ENCODE measurements at places on chromosomes 2 and 18.

DNA sequence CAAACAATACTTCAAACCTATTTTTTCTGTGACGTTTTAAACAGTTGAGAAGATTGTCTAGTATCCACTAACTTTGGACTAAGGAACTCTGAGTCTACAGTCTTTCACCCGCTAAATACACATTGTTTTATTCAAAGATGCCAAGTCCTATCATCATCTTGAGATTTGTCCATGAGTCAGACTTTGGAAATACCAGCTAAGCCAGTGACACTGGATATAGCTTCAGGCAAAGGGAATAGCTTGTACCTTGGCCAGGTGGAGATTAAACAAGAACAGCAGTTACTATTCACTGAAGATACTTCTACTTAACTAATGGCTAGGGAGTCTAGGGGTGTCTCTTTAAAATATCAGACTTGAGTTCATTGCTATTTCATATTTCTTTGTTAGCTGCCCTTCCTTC is 137.5 kb downstream of the COMMD1 start:
- H3K4me1 ChIP-seq = peaks cover 30% of the 10 kb centered on the region
- no peak overlapping the region for H3K27ac ChIP-seq
- H3K27me3 ChIP-seq = no peaks in the 10 kb centered on the region
- H3K36me3 ChIP-seq = peaks cover 10% of the 10 kb centered on the region
- no peak for DNase-seq

- no peak for DNase-seq
- no peaks in the 10 kb centered on the region for H3K36me3 ChIP-seq
- H3K4me1 ChIP-seq = no peaks in the 10 kb centered on the region
- H3K27me3 ChIP-seq = no peaks in the 10 kb centered on the region
Observed at GRCh38 chr18:28571929-28572328, 395.0 kb upstream of the CDH2 start.

GRCh38 chr2:24477229-24477628 is 13.8 kb upstream of the NCOA1 start:
- no peak overlapping the region for H3K27ac ChIP-seq
- no peak for DNase-seq
- no peaks in the 10 kb centered on the region for H3K36me3 ChIP-seq
- H3K4me3 ChIP-seq = no peak overlapping the region

- DNase-seq = no peak
- peaks cover 3% of the 10 kb centered on the region for H3K27me3 ChIP-seq
- no peaks in the 10 kb centered on the region for H3K36me3 ChIP-seq
- H3K4me3 ChIP-seq = no peak overlapping the region
Observed at GRCh38 chr2:58973811-58974281, 732.7 kb upstream of the FANCL start.

DNA sequence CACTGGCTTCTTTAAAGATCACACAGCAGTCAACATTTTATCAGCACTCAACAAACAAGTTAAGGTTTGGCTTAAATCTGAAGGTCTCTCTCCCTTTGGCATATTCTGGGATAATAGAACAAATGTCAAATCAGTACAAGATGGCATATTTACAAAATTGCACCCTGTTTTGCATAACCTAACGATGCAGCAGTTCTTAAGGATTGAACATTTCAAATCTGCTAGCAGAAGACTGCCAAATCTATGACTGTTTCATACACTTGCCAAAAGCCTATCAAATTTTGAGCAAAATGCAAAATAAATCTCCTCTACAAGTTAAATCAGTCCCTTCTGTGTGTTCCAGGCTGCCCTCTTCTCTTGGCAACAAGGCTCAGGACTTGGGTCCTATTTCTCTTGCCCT is 73.6 kb downstream of the DPP4 start:
- no peaks in the 10 kb centered on the region for H3K27me3 ChIP-seq
- no peak overlapping the region for H3K4me3 ChIP-seq
- peaks cover 13% of the 10 kb centered on the region for H3K4me1 ChIP-seq
- H3K36me3 ChIP-seq = peaks cover 13% of the 10 kb centered on the region
- H3K27ac ChIP-seq = no peak overlapping the region

DNA sequence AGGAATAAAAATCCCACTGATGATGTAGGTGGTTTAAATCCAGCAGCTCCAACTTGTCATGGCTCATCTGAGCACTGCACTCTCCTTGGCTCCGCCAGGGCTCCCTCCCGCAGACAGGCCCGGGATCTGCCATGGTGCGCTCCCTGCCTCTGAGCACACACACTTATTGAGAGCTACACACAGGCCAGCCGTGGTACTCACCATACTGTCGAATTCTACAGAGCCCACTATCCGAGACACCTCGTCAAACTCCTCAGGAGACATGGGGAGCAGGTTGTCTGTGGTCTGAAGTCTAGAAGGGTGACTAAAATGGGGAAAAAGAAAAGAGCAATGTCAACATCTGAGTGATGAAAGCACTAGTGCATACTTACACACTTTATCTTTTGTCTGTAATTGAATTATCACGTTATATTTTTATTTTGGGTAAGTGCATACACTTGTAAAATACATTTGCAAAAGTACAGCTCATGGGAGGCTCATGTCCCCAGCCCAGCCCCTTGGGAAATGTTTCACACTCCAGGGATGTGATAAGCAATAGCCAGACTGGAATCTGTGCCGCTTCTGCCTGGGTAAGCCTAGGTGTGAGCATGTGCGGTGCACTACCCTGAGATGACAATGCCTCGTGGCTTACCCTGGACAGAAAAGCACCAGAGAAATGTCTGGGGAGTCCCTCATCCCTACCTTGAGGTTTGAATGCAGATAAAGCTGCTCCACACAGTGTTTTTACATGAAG is 39.2 kb downstream of the STAT1 start:
- H3K4me3 ChIP-seq = no peak overlapping the region
- peaks cover 82% of the 10 kb centered on the region for H3K36me3 ChIP-seq
- no peak for DNase-seq
- peak overlapping the region; percentile 76 for H3K27ac ChIP-seq
- H3K4me1 ChIP-seq = peaks cover 46% of the 10 kb centered on the region

DNA sequence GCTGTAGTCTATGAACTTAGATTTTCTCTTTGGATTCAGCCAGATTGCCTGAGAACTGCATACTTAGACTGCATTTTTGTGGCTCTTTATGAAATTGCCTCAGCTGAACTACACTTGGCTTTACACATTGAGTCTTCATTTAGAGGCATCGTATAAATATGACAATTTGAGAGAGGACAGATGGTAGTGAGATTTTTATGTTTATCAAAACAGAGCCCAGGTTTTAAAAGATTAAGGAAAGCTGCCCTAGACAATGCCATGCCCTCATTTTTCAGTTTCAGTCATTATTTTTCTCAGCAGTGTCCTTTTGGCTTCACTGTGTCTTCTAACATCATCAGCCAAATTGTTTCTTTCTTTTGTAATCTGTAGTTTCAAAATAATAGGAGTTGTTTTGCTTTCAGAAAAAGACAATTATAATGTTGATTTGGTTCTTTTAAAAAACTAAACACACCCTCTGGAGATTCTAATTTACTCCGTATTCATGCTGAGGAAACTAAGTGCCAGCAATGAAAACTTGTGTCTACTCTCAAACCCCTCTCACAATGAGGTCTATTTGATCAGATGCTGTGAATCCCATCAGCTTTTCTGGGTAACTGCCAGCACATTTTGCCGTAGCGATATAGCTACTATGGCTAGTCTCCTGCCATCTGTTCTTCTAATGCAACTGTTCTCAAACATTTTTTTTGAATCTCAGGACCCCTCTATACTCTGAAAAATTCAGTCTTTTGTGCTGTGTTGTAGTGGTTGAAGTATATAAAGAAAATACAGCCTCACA is 46.2 kb downstream of the TWSG1 start:
- H3K4me1 ChIP-seq = no peaks in the 10 kb centered on the region
- H3K36me3 ChIP-seq = peaks cover 13% of the 10 kb centered on the region
- no peak overlapping the region for H3K4me3 ChIP-seq
- no peak overlapping the region for H3K27ac ChIP-seq

DNA sequence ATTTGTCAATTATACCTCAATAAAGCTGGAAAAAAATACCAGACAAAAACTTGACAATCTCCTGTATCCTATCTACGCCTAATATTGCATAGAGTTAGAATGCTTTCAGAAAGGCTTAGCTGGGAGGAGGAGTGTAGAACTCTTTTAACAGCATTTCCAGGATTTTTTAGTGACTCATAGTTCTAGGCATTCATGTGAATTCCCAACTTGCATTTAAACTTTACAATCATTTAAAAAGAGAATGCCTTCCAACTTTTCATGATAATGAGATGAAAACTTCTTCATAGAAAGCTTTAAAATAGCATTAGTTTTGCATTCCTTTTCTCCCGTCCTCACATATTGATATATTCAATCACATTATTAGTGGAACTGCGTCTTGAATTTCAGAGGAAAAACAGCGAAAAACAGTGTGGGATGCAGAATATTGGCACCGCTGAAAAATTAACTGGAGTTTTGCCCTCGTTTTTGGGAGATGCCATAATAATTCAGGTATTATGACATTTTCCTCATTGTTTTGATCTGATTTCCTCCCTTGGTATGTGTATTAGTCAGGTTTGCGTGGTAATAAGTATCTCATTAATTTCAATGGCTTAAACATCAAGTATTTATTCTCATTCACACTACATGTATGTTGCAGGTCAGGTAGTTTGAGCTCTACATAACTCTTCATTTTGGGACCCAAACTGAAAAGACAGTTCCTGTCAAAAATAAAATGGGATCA is 293.2 kb upstream of the FIGN start:
- H3K36me3 ChIP-seq = no peaks in the 10 kb centered on the region
- H3K27ac ChIP-seq = no peak overlapping the region

DNA sequence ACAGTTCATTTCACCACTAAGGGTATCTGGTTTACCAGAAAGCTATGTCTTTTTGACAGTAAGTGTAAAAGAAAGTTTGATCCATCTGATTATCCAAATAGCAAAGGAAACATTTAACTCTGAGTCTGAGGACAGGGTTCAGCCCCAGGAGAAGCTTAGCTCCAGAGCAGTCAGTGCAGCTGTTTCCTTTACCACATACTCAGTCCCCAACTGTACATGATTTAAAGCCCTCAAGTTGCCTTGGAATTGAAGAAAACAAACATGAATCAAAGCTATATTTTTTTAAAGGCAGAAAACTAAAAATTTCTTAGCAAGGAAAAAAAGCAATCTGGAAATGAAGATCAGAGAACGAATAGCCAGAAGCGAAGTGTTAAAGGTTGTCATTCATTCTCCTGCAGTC is 746.0 kb downstream of the METTL4 start:
- no peak overlapping the region for H3K4me3 ChIP-seq
- H3K4me1 ChIP-seq = no peaks in the 10 kb centered on the region
- no peaks in the 10 kb centered on the region for H3K36me3 ChIP-seq
- no peaks in the 10 kb centered on the region for H3K27me3 ChIP-seq
- DNase-seq = no peak

- H3K27ac ChIP-seq = no peak overlapping the region
- H3K4me1 ChIP-seq = peaks cover 25% of the 10 kb centered on the region
- H3K36me3 ChIP-seq = peaks cover 3% of the 10 kb centered on the region
- DNase-seq = no peak
Observed at GRCh38 chr2:227378371-227378782, 729 bp downstream of the TM4SF20 start.

DNA sequence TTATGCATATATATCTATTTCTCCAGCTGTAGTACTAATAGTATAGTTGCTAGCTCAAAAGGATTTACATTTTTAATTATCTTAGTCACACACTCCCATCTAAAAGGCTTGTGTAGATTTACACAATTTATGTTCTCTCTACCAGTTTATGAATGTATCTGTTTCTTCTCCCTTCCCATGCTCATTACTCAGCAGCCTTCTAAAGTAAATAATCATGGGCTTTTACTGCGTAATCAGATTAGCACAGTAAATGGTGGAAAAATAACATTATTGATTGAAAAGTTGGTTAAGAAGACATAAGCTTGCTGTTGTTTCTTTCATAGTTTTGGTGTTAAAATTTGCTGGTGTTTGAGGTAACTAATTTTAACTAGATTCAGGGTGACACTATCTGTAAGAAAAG is 81.8 kb downstream of the PTPN4 start:
- no peak overlapping the region for H3K4me3 ChIP-seq
- no peak for DNase-seq
- no peak overlapping the region for H3K27ac ChIP-seq
- H3K36me3 ChIP-seq = peaks cover 9% of the 10 kb centered on the region

Measured in activated naive CD8-positive, alpha-beta T cell treated with anti-CD3 and anti-CD28 coated beads, Interleukin-2, amount 50 U/mL, for 24 hours (primary cell).